ENCODE measurements at places on chromosomes 3 and 15. TPM values are rescaled to one million over a fixed set of nuclear protein-coding genes. Genes with fewer than 3 reads are reported as not detected.

DNA sequence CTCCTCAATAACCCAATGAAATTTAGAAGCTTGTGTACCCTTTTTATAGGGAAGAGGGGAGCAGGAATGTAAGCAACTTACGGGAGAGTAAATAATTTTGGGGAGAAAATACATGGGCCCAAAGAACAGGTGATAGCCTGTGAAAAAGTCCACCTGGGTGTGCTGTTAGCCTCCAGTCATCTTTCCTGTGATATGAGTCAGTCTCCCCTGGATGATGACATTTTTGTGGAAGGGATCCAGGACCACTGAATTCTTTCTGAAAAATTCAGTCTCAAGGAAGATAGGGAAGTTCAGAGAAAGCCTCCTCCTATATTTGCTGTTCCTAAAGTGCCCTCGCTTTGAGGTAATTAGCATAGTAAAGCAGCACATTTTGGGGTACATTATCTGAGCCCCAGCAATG is 149.8 kb downstream of the SQOR start:
- DNase-seq, result no peak

DNA sequence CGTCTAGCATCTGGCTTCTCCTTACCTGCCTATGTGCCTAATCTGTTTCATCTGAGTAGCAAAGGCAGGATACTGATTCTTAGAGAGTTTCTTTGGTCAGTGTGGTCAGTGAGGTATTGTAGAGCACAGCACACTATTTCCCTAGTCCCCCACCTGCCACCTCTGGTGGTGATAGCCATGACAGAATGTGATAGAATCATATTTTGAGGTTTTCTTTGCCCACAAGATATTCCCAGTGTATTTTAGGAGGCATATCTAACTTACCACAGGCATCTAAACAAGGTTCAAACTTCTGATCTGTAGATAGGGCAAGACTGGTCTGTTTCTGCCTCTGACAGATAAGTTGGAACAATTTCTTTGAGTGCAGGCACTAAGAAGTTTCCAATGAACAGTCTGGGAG is 188.0 kb downstream of the SOX2 start:
- DNase-seq, result no peak

DNA sequence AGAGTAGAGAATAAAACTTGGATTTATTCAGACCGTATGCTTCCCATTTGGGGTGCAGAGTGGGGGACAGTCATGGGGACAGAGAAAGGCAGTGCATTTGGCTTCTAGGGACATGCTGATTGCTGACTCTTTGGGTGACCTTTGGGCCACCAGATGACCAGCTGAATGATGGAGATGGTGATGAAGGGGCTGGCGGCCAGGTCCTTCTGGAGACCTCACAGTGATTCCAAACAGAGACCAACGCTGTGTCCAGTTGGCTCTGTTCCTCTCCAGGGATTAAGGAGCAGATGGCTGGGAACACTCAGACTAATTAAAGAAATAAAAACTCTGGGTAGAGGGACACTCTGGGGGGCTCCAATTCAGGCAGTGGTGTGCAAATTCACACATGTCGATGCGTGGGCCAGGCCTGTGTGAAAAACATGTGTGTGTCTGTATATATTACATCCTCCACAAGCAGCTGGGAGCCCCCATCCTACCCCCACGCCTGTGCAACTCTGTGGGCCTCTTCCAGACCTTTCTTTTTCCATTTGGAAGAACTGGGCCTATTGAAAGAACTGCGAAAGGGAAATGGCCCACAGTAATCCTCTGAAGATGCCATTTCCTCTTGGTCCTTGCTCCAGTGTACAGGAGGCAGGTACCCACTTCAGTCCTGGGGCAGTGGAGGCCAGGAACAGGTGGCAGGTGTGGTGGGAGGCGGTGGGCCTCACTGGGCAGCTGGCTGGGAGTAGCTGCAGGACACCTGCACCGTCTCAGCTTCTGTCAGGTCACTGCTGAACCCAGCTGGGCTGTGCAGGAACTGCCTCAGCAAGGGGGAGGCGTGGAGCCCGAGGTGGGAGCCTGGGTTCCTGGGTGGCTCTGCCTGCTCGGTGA is 8.9 kb downstream of the XIRP1 start:
- no peak for DNase-seq

DNA sequence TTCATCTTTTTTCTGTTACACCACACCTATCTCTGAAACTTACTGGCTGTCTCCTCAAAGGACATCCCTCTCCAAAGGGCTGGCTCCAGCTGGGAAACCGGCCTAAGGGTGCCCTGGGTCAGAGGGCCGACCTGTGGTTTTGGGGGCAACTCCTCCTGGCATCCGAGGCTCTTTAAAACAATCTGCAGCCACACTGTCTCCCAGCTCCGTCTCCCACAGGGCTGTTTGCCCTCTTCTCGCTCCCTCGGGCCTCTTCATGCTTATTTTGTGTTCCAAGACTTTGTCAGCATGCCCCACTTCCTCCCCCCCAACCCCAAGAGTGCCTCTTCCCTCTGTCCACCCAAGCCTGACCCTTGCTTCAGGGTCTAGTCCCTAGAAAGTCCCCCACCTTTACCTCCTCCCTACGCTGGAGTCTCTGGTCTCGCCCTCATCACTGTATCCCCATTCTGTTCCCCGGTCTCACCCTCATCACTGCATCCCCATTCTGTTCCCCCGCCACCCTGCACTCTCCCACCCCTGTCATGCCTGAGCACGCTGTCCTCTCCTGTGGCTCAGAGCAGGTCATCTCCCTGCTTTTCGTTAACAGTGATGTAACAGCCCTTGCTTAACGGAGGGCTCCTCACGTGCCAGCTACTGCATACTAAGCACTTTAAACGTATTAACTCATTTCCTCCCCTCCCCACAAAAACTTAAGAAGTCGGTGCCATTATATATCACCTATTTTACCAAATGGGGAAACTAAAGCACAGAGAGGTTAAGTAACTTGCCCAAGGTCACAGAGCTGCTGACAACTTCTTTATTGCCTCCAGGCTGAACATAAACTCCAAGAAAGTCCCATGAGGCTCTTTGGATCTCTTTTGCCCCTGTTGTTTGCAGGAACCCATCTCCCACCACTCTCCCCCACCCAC is 1.1 kb upstream of the CSK start:
- DNase-seq, result peak; percentile 64

DNA sequence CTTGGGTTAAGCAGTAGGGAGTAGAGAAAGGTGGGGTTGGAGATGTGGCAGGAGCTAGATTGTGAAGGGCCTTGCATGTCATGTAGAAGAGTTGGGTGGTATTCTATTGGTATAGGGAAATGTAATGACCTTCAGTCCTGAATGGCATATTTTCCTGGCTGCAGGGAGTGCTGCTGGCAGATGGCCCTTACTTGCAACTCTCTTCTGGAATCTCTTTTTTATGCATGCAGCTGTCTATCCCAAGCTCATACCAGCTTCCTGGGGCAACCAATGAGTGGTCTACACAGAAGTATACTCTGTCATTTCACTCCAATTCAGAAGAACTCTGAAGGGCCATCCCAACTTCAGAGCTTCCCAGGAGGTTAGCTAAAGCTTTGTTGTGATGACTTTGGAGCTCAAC is 144.7 kb upstream of the ANKRD28 start:
- DNase-seq, result no peak

GRCh38 chr3:98587654-98588053 is 5.8 kb downstream of the CPOX start:
- no peak for DNase-seq

DNA sequence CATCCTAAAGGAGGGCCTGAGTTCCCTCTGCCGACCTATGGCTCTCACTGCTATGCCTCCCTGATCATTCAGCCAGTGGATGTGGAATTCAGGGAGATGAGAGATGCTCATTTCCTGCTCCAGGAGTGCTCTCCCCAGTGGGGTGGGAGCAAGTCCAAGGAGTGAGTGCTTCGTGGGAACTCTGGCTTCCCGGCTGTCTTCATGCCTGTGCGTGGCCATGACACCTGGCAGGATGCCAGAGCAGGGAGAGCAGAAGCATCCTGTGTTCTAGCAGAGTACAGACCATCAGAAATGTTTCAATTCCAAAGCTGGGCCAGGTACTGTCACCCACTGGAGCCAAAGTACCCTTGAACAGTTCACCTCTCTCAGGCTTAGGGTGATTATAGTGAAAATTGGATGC is 45.1 kb downstream of the APH1B start:
- DNase-seq, result no peak

DNA sequence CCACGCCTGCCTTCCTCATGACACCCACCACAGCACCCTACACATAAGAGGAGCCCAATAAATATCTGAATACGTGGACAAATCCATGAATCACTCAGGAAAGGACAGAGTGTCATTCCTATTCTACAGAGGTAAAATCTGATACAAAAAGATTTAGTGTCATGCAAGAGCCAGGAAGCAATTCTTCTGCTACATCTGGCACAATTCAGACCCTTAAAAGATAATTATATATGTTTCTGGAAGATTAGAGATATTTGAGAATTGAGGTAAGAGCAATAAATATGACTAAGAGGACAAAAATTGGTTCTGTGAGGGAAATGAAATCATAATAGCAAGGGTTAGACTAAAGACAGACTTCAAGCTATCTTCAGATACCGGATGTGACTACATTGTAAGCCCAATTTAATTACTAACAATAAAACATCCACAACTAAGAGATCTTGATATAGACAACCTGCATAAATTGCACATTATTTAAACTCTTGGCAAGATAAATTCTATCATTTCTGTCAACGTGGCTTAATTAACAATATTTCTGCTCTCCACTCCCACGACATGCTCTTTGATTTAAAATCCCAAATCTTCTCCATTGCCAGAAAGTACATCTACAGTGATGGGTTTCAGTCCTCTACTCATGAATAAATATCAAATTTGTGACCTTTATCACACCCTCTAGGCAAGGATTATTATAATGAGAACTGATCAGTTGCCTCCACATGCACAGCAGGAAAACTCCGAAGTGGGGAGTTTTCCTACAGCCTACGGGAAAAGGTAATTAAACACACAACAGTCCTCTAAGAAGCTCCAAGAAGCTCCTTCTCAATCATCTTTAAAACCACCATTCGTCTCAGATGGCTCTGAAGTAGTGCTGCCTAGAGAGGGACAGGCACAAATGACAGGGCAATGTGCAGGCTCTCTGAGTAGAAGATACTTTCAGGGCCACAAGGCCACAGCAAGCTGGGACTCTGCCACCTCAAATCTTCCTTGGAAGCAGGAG is 32.6 kb downstream of the MB21D2 start:
- no peak for DNase-seq

- no peak for DNase-seq
Observed at GRCh38 chr3:156659260-156659659, 15.1 kb upstream of the TIPARP start.

The FRMD5 gene
- not detected for total RNA-seq

The ACKR2 gene
- not detected for total RNA-seq

All from CD4-positive, CD25-positive, alpha-beta regulatory T cell (primary cell).